ENCODE measurements at places on chromosomes 11 and 22. TPM values are rescaled to one million over a fixed set of nuclear protein-coding genes. Genes with fewer than 3 reads are reported as not detected.

- no peaks in the 10 kb centered on the region for H3K4me1 ChIP-seq
- H3K4me3 ChIP-seq: no peak overlapping the region
- no peak overlapping the region for H3K27ac ChIP-seq
- no peaks in the 10 kb centered on the region for H3K36me3 ChIP-seq
- no peak for DNase-seq
- H3K27me3 ChIP-seq: no peaks in the 10 kb centered on the region
These were observed 22.9 kb downstream of the USH1C start for GRCh38 chr11:17521106-17521900.

GRCh38 chr11:125892071-125892470 is 4.6 kb downstream of the HYLS1 start:
- DNase-seq: no peak
- H3K27me3 ChIP-seq: no peaks in the 10 kb centered on the region
- H3K36me3 ChIP-seq: peaks cover 38% of the 10 kb centered on the region
- H3K4me3 ChIP-seq: no peak overlapping the region
- H3K4me1 ChIP-seq: peaks cover 12% of the 10 kb centered on the region
- no peak overlapping the region for H3K27ac ChIP-seq

DNA sequence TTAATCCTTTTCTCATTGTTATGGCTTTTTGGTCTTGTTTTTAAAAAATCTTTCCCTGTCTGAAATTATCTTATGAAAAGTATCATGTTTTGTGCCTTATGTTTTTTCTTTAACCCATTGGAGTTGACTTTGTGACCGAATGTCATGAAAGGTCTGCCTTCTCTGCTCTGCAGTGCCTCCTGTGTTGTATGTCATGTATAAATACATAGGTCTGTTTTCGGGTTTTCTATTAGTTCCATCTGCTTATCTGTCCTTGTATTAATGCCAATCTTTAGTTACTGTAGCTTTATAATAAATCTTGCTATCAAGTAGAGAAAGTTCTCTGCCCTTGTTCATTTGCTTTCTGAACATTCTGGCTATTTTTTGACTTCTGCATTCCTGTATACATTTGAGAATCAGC is 73.0 kb downstream of the ZBTB44 start:
- H3K36me3 ChIP-seq: no peaks in the 10 kb centered on the region
- H3K27me3 ChIP-seq: no peaks in the 10 kb centered on the region
- DNase-seq: no peak
- no peak overlapping the region for H3K27ac ChIP-seq
- no peak overlapping the region for H3K4me3 ChIP-seq

GRCh38 chr22:26443901-26444690 is 15.0 kb downstream of the ASPHD2 start:
- H3K27me3 ChIP-seq: no peaks in the 10 kb centered on the region
- H3K4me3 ChIP-seq: no peak overlapping the region
- H3K27ac ChIP-seq: no peak overlapping the region
- no peaks in the 10 kb centered on the region for H3K36me3 ChIP-seq
- no peaks in the 10 kb centered on the region for H3K4me1 ChIP-seq

APOC3 gene
- total RNA-seq: not detected

- H3K4me1 ChIP-seq: no peaks in the 10 kb centered on the region
- no peaks in the 10 kb centered on the region for H3K27me3 ChIP-seq
- no peak overlapping the region for H3K27ac ChIP-seq
- no peak overlapping the region for H3K4me3 ChIP-seq
These were observed 49.0 kb upstream of the BID start for GRCh38 chr22:17823226-17823625.

DNA sequence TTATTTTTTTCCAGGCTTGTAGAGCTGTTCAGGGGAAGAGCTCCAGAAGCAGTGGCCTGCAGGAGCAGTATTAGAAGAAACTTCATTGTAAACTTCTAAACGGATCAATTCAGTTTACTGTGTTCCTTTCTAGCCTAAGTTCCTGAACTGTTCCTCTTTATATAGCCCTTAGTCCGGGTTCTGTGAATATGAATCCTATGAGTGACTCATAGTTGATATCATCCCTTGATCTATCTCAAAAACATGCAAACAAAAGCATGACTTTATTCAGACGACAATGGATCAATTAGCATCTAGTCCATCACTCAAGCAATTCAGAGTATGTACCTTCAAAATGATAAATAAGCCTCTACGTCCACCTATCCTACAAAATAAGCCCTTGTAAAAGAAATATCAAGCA is at the start of gene MMP12:
Gene MMP12 (minus strand): TSS at position 131 of the 400 bp plus-strand sequence. CDS start 45 bp downstream, at position 86.
- H3K27ac ChIP-seq: no peak within 1 kb of the TSS
- H3K4me3 ChIP-seq: no peak within 1 kb of the TSS
- H3K27me3 ChIP-seq: no peaks in the 10 kb centered on the region

ART1 gene
- not detected for total RNA-seq

All from A673 (cell line).